ENCODE measurements at places on chromosomes 13 and 19.
A peak's percentile ranks its signal among the peaks of the same experiment; 100 is the strongest.

DNA sequence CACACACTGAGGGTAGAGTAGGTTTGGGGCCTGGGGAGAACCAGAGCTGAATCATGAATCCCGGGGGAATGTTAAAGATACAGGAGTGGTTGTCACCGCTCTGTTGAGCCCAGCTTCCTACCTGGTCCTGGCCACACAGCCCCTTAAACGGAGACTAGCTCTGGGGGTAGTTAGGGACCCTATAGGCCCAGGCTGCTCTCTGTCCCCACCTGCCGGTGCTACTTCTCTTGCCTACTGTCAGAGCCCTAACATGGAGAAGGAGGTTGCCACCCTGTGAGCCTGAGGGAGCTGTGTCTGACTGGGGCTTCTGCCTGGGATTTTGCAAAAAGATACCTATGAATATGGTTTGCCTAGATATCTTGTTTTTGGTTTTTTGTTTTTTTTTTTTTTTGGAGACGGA lies 36.6 kb upstream of the ZNF429 start:
- DNase-seq: no peak

GRCh38 chr13:95226476-95226875 lies 74.8 kb downstream of the ABCC4 start:
- no peak for DNase-seq

DNA sequence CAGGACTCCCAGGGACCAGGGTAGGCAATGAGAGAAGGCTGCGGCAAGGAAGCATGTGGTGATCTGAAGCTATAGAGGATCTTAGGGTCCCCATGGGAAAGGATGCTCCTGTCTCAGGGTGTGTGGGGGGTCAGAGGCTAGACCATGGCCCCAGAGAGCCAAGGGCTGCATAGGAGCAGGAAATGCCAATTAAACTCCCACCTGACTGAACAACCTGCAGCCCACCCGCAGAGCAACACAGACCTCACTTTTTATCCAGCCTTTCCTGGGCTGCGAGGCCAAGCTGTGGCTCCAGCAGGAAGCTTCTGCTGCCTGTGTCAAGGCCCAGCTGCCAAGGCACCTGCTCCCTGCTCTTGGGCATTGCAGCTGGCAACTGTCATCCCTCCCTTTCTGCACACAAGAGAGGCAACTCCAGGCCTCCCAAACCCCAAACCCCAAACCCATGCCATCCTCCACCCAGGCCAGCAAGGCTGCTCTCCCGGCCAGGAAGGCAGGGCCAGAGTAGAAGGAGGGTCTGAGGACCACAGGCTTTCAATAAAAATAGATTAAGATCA lies 290.1 kb downstream of the FOXO1 start:
- no peak for DNase-seq

DNA sequence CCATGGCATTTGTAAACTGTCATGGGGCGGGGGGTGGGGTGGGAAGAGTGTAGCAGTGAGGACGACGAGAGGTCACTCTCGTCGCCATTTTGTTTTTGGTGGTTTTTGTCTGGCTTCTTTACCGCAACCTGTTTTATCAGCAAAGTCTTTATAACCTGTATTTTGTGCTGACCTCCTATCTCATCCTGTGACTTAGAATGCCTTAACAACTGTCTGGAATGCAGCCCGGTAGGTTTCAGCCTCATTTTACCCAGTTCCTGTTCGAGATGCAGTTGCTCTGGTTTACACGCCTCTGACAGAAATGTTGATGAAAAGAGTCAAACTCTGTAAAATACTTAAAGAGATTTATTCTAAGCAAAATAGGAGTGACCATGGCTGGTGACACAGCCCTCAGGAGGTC lies 852.0 kb downstream of the DACH1 start:
- no peak for DNase-seq

- DNase-seq: no peak
These were observed 46.4 kb downstream of the AP1M1 start for GRCh38 chr19:16244091-16244490.

- no peak for DNase-seq
These were observed 14.4 kb downstream of the EVI5L start for GRCh38 chr19:7844405-7844804.

DNA sequence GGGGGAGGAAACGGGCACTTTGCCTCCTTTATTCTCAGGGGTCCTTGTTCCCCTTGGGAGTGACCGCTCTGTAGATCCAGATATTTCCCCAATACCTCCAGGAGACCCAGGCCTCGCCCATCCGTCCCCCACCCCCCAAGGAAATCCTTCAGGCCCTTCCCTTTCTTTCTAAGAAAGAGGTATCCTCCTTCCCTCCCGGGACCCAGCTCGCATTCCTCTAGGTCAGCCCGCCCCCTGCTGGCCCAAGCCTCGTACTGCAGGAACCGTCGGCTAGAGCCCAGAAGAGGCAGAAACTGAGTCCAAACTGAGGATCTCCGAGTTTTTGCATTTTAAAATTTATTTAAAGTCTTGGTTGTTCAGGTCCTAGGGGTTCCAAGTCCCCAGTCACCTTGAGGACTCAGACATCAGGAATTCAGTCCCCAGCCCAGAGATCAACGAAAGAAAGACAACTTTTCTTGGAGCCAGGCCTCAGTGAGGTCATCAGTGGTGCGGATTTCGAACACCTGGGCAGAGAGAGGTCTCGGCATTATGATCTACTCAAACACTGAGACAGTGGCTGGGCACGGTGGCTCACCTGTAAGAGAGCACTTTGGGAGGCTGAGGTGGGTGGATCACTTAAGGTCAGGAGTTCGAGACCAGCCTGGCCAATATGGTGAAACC lies 7.5 kb upstream of the LRFN1 start:
- DNase-seq: peak; percentile 83

GRCh38 chr19:33235269-33235995 lies 9.8 kb upstream of the SLC7A10 start:
- DNase-seq: peak; percentile 68

GRCh38 chr13:40389081-40389641 lies 277.3 kb downstream of the FOXO1 start:
- no peak for DNase-seq

All from lung (tissue), 17 donors.